ENCODE measurements at places on chromosomes 4 and X. TPM values are rescaled to one million over a fixed set of nuclear protein-coding genes. Genes with fewer than 3 reads are reported as not detected.

WDR17 gene
- total RNA-seq = 6.3 TPM

VEGFD gene
- total RNA-seq = 0.66 TPM

RNF212 gene
- total RNA-seq = 20.5 TPM

ZNF630 gene
- 0.33 TPM for total RNA-seq

ADRA2C gene
- total RNA-seq = 10.5 TPM

CXCL1 gene
- total RNA-seq = 52.7 TPM

GPR119 gene
- 1.8 TPM for total RNA-seq

SSX4B gene
- total RNA-seq = not detected

MAGEC1 gene
- total RNA-seq = not detected

CLNK gene
- not detected for total RNA-seq

SEC24B gene
- 16.3 TPM for total RNA-seq

P2RY10 gene
- not detected for total RNA-seq

HTR2C gene
- total RNA-seq = not detected

CCDC160 gene
- total RNA-seq = not detected

GRID2 gene
- total RNA-seq = not detected

SYP gene
- 6.6 TPM for total RNA-seq

C4orf50 gene
- total RNA-seq = not detected

DDX53 gene
- total RNA-seq = not detected

SPANXA1 gene
- not detected for total RNA-seq

CLDN34 gene
- total RNA-seq = 2.6 TPM

HSFX2 gene
- not detected for total RNA-seq

PAGE1 gene
- not detected for total RNA-seq

TMSB15A gene
- not detected for total RNA-seq

FGD1 gene
- total RNA-seq = 2.9 TPM

MND1 gene
- total RNA-seq = 1.0 TPM

CENPVL2 gene
- not detected for total RNA-seq

NLGN4X gene
- total RNA-seq = 0.66 TPM

MAB21L2 gene
- total RNA-seq = 0.33 TPM

CXCL5 gene
- total RNA-seq = not detected

FDCSP gene
- not detected for total RNA-seq

COQ2 gene
- total RNA-seq = 4.6 TPM

STPG2 gene
- total RNA-seq = 1.6 TPM

SH3RF1 gene
- total RNA-seq = 17.1 TPM

GUCY1B1 gene
- 9.6 TPM for total RNA-seq

ZMAT1 gene
- 18.8 TPM for total RNA-seq

TLR6 gene
- 1.8 TPM for total RNA-seq

PNMA6F gene
- not detected for total RNA-seq
